IMR-90 (cell line): ENCODE measurements at places on chromosomes 11 and 22.

- DNase-seq, result no peak
Measured at GRCh38 chr11:96715208-96715607, 325.4 kb downstream of the JRKL start.

DNA sequence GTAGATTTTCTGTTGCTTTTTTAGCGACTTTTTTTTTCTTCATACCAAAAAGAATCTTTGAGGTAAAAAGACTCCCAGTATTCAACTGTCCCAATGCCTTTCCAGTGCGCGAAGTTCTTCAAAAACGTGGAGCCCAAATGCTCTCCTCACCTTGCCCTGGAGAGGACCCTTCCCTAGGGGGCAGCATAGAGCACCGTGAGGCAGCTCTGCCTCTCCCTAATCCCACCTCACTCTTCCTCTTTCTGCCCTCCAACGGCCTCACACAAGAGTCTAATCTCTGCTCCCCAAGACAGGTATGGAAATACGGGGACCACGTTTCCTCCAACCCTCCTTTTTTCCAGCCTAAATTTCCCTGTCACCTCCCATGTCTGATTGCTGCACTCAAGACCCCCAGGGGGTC lies 117.5 kb upstream of the ALX4 start:
- no peak for DNase-seq

- no peak for DNase-seq
Measured at GRCh38 chr11:66849501-66850234, 6.4 kb downstream of the RCE1 start.

GRCh38 chr11:33828604-33829429 lies 54.5 kb upstream of the FBXO3 start:
- no peak for DNase-seq
